ENCODE measurements at places on chromosomes 6 and 20.
A peak's percentile ranks its signal among the peaks of the same experiment; 100 is the strongest.

DNA sequence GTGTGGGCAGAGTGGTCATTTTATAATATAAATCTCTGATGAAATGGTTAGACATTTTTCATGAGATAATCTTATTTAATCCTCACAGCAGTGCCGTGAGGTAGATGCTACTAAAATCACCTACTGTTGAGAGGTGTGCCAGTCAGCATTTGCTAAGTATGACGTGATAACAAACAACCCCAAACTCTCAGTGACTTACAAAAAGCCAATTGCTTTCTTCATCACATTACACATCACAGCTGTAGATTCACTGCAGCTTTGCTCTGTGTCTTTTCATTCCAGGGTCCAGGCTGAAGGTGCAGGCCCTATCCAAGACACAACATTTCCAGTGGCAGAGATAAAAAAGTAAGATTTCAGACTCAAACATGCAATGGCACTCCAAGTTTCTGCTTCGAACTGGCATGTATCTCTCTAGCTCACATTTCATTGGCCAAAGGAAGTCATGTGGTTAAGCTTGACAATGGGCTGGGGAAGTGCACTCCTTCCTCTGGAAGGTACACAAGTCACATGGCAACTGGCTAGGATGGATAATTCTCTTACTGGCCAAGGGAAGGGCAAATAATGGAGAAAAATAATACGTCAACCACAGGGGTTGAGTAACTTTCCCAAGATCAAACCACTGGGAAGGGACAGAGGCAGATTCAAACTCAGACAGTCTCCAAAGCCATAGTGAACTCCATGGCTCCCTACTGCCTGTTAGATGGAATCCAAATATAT is 69.5 kb upstream of the EPB41L1 start:
- no peak for DNase-seq

DNA sequence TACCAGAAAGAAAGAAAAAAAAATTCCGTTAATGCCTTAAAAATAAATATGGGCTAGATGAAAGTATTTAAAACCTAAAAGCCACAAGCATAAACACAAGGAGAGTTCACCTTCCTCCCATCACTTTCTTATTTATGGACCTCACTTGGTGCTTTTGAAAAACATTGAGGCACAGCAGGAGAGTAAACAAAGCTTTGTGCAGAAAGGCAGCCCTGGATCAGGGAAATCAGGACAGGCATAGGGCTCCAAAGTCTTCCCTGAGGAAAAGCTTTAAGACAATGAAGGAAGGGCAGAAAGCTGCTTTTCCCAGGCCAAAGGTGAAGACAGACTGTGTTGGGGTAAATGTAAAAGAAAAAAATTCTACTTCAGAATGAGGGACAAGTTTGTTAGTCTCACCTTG is 207.9 kb downstream of the CLVS2 start:
- DNase-seq = no peak

DNA sequence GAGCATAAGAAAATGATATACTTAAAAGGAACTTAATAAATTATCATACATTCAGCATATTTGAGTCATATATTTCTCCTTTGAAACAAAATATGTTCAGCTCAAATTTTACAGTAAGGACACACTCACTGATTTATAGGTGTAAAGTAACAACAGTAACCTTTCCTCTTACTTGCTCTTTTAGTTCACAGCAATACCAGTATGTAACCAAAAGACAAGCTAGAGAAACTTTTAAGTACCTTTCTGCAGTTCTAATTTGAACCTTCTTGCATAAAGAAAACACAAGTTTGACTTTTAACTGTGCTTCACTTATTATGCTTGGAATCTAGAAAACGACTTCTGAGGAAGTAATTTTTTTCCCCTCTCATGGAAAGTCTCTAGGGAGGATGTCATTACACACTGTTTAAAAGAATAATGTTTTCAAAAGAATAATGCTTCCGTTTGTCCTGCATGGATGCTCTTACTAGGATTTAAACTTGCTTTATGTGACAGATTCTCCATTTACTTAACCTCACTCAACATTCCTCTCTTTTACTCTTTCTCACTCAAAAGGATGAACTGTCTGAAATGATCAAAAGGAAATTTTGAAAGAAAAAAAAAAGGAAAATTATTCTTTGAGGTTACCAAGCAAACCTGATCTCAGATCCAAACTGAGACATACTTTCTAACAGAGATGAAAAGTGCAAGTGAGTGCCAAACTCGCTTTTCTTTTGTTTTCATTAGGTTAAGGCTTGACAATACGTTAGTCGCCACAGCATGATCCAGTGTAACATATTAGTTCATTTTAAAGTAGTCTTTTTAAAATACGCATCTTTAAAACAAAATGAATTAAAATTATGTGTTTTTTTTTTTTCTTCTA is 22.4 kb upstream of the CALHM6 start:
- no peak for DNase-seq

DNA sequence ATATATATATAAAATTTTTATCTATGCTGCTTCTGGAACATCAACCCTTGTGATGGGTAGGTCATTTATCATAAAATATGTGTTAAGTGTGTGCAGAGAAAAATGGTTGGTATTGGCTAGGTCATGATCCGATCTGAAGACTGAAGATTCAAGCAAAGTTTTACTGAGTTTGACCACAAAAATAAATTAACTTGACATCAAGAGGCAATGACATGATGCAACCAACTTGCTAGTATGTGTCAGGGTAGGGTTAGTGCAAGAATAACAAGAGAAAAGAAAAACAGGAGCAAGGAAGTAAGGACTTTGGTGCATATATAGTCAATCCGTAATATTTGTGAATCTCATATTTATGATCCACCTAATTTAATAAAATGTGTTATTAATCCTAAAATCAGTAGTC is 1202.0 kb upstream of the ADGRB3 start:
- no peak for DNase-seq

DNA sequence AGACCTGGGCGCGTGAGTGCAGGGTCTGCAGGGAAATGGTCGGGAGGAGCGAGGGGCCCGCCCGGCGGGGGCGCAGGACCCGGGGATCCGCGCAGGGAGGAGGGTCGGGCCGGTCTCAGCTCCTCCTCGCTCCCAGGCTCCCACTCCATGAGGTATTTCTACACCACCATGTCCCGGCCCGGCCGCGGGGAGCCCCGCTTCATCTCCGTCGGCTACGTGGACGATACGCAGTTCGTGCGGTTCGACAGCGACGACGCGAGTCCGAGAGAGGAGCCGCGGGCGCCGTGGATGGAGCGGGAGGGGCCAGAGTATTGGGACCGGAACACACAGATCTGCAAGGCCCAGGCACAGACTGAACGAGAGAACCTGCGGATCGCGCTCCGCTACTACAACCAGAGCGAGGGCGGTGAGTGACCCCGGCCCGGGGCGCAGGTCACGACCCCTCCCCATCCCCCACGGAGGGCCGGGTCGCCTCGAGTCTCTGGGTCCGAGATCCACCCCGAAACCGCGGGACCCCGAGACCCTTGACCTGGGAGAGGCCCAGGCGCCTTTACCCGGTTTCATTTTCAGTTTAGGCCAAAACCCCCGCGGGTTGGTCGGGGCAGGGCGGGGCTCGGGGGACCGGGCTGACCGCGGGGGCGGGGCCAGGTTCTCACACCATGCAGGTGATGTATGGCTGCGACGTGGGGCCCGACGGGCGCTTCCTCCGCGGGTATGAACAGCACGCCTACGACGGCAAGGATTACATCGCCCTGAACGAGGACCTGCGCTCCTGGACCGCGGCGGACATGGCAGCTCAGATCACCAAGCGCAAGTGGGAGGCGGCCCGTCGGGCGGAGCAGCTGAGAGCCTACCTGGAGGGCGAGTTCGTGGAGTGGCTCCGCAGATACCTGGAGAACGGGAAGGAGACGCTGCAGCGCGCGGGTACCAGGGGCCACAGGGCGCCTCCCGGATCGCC is 54.2 kb upstream of the HLA-A start:
- DNase-seq = peak; percentile 90

DNA sequence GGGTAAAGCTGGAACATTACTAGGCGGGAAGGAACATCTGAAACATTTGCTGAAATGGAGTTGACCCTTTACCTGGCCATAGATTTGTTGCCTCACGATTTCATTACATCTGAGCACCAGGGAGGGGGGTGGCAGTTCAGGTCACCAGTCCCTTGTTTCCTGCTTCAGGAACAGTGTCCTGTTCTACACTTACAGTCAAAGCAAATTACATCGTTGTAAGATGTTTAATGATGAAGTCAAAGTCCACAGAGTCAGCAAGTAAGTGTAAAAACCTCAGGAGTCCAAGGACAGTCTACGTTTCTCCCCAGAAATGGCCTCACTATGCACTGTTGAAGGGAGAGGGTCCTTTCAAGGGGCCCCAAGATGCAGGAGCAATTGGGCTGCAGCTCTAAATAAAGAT is 8.9 kb upstream of the MICB start:
- DNase-seq = no peak

- DNase-seq = no peak
These were observed 14.0 kb upstream of the SERPINB9 start for GRCh38 chr6:2917065-2917464.

DNA sequence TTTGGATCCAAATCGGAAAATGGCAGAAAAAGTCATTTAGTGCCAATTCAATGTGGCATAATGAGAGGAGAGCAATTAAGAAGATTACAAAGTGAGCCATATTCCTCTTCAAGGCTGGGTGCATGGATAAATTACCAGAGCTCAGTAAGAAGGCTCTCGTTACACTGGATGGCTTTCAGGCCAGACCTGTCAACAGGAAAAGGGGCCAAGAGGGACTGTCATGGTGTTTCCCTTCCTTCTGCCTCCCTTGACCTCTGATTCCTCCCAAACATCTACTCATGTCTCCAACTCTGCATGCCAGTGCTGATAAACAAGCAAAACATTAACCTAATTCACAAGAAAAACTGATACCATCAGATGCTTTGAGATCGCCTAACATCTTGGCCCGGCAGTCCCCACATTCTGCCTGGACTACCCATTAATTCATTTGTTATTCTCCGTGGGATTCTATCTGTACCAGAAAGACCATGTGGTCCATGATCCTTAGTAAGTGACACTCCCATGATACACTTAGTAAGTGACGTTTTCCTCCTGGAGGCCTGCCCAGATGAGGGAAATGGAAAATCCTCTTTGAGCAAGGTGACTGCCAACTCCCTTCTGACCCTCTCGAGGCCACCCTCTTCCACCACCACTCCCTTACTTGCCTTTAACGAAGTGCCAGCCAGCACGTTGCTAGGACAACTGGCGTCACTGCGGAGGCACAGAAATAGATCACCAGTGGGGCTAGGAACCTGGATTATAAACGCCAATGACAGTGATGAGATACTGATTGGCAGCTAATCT is 239.2 kb downstream of the GMPR start:
- DNase-seq = no peak

GRCh38 chr6:50791900-50792508 is 26.7 kb upstream of the TFAP2B start:
- peak; percentile 22 for DNase-seq

DNA sequence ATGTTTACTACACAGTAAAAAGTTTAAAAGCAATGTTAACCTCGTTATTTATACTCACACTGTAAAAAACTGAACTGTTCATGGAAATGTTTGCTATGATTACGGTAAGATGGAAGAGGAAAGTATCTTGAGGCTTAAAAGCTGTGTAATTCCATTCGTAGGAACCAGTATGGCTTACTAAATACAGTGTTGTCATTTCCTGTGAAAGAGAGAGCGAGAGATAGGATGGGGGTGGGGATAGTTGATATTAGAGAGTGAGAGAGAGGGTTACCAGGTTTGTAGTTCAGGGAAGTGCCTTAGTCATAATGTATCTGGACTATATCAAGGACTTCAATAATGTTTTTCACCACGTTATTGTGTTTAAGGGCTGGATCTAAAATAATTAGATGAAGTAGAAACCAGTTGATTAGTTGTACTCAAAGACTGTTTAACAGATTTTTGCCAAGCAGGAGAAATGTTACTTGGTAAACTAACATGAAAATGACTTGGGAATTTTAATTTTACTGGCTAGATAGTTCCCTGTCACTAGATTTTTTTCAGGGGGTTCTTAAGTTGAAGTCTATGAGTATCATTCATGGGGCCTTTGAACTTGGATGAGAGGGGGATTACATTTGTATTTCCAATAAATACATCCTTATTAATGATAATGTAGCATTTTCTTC is 30.4 kb downstream of the AFDN start:
- no peak for DNase-seq

GRCh38 chr20:49391404-49392245 is 90.8 kb downstream of the KCNB1 start:
- no peak for DNase-seq

GRCh38 chr6:122753688-122754056 is 25.8 kb upstream of the FABP7 start:
- DNase-seq = no peak

DNA sequence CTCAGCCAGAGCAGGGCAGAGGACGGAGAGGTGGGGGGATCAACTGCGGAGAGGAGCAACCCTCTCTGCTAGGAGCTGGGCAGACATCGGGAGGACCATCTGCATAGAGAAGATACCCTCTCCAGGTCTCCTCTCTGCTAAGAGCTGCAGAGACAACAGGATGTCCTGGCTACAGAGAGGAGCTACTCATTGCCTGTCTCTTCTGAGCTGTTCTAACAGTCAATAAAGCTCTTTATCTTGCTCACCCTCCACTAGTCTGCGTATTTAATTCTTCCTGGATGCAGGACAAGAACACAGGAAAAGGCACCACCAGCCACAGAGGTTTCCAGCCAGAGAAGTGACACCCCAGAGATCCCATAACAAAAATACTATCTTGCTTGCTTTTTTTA is 871.1 kb upstream of the GJE1 start:
- no peak for DNase-seq

- no peak for DNase-seq
These were observed 125.0 kb downstream of the FYN start for GRCh38 chr6:111748231-111748647.

DNA sequence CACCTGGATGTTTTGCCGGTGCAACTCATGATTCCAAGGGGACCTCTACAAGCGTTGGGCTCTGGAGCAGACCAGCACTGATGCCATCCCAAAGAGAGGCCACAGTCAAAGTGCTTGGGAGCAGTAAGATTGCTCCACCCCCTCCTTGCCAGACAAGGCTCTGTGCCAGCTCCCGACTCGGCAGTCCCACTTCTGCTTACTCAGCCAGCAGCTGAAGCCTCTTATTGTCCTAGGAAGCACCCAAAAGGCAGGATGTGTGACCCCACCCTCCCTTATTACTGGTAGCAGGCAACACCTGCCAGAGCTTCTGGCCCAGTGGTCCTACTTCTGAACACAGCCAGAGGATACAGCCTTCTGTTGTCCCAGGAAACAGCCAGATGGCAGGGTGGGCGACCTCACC is 614.2 kb downstream of the TENT5A start:
- DNase-seq = no peak
